ENCODE measurements at places on chromosomes 7 and 10.
A peak's percentile ranks its signal among the peaks of the same experiment; 100 is the strongest.

- DNase-seq, result peak; percentile 36
Measured at GRCh38 chr10:10247585-10247984, 770.1 kb upstream of the CELF2 start.

- peak; percentile 1 for DNase-seq
Measured at GRCh38 chr7:67566101-67566500, 569.5 kb downstream of the TYW1 start.

- no peak for DNase-seq
Measured at GRCh38 chr7:135717693-135718092, 10.3 kb downstream of the SLC13A4 start.

DNA sequence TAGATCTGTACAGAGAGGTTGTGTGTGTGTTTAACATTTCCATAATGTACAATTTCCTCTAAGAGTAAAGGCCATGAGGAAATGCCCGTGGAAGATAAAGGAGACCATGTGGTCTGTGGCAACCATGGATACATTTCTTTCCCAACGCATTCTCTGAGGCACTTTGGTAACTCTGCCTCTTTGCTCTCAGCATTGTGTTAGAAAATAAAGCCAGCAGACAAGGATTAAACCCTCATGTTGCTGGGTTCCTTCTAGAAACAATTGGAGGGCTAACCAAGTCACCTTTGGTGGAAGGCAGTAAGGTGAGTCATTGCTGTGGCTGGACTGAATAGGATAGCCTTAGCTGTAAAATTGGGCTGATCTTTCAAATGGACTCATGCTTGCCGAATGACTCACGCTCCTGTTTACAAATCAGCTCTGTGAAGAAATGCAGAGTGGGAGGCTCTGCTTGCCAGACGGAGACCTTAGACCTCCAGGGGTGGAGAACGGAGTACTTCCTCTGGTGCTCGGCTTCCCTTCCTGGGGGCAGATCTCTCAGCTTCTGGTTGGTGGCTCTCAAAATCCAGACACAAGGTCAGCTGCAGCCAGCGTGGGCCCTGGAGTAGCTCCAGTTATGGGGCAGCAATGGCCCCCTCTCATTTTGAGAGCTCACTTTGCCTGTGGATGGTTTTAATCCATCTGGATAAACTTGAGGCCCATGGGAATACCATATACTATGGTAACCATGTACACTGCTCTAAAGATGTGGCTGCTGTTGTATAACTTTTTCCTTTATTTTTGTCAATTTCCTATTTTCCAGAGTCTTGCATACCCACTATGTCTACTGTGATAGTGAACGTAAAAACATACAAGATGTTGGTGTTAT lies 137.3 kb downstream of the TCF7L2 start:
- DNase-seq, result peak; percentile 98

GRCh38 chr10:108789336-108789735 lies 1134.0 kb downstream of the XPNPEP1 start:
- no peak for DNase-seq

GRCh38 chr7:151175793-151176311 lies 8.4 kb upstream of the GBX1 start:
- no peak for DNase-seq

DNA sequence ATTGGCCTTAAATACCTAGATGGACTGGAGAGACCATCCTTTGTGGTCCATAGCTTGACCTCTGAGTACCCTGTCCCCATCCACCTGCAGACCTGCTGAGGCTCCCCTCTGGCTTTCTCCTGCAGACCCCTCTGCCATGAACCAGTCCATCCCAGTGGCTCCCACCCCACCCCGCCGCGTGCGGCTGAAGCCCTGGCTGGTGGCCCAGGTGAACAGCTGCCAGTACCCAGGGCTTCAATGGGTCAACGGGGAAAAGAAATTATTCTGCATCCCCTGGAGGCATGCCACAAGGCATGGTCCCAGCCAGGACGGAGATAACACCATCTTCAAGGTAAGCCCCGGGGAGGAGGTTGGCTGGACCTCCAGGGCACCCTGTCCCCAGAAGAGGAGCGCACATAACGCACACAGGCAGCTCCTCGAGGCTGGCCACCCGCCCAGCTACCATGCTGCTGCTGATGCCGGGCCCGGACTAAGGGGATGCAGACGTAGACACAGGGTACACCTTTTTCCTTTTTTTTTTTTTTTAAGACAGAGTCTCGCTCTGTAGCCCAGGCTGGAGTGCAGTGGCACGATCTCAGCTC lies 4.3 kb downstream of the IRF5 start:
- DNase-seq, result no peak

GRCh38 chr10:71066600-71066999 lies 145.8 kb upstream of the UNC5B start:
- no peak for DNase-seq

- no peak for DNase-seq
Measured at GRCh38 chr10:76675951-76676587, 961.5 kb downstream of the KCNMA1 start.

DNA sequence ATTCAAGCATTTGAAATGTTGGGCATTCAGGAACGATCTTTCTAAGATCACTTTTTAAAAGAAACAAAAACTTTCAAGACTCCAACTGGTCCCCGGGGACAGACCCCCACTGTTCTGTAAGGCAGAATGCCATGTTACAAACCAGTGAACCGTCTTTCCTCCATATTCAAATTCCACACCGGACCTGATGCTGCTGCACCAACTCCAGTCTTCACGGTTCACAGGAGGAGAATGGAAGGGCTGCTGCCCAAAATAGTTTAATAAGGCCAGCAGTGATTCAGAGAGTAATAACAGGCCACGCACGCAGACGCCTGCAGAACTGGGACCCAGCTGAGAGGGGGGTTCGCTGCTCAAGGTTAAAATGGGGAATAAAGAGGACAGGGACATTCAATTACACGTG lies 47.2 kb downstream of the OSBPL3 start:
- no peak for DNase-seq

DNA sequence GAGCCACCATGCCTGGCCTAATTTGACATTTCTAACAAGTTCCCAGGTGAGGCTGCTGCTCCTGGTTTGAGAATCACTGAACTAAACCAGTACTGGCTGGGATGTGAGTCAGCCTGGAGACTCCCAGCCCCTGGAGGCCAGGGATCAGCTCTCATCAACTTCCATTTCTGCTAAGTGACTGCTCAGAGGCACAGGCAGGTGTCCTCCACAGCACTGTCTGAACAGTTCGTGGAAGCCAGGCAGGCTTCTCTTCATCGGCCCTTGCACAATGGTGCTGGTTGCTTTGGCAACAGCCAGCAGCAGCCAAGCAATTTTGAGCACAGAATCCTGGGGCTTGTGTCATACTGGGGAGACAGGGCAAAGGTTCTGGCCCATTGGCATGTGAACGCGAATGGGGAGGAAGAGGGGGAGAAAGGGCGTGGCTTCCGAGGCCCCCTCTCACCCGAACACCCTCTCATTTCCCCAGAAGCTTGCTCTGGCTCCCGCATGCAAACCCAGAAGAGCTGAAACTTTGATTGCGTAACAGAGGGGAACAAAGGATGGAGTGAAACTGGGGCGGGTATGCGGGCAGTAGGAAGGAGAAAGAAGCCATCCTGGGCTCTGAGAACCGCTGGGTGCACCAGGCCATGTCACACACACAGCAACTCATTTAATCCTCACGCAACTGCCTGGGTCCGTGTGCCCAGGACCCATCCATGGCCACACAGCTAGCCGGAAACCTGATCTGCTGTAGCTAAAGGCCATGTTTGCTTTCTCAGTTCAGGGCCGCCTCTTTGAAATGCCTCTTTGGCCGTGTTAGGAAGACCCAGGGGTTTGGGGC lies 9.0 kb upstream of the POR start:
- peak; percentile 36 for DNase-seq

DNA sequence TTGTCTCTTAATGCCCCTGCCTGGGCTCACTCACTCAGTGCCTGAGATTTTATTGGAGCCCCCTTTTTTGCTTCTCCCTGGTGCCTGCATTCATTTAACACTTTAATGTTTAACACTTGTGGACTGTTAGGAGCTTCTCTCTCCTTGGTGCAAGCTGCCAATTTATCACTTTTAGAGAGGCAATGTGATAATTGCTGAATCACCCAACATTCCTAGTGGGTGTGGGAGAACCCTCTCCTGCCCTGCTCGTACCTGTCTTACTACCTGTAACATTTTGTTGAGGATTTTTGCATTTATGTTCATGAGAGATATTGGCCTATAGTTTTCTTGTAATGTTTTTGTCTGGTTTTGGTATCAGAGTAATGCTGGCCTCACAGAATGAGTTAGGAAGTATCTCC lies 13.2 kb downstream of the STAM start:
- DNase-seq, result no peak

- DNase-seq, result no peak
Measured at GRCh38 chr10:62131724-62132123, 136.9 kb downstream of the RTKN2 start.

GRCh38 chr10:8554574-8554973 lies 500.1 kb downstream of the GATA3 start:
- DNase-seq, result no peak

DNA sequence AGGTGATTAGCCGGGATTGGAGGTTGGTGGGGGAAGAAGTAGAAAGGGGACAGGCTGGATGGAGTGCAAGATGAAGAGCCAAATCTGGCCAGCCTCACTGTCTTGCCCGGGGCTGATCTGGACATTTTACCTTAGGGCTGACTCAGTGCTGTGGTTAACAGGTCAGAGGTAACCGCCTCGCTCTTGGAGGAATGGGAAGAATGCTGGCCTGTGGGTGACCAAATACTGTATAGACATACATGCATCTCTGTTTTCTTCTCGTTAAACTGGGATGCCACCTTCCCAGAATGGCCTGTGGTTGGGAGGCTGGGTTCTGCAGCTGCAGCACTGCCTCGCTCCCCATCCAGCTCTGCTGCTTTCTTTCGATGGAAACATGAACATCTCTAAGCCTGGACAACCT lies 120.0 kb downstream of the SEC23IP start:
- no peak for DNase-seq

DNA sequence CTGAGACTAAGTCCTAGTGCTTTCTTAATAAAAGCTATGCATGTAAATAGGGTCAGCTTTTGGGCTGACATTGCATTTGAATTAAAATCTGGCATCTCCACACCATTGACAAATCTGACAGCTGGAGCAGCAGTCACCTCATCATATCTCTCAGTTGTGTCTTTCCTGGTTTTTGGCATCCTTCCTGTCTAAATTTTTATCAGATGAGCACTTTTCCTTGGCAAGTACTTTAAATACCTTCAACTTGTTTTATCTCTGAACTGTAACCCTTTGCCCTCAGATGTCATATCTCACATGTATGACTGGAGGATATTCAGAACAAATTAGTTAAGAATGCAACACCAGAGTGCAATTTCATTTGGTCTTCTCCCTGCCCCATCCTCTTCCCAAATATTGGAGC lies 1066.2 kb downstream of the LRMDA start:
- DNase-seq, result peak; percentile 80

DNA sequence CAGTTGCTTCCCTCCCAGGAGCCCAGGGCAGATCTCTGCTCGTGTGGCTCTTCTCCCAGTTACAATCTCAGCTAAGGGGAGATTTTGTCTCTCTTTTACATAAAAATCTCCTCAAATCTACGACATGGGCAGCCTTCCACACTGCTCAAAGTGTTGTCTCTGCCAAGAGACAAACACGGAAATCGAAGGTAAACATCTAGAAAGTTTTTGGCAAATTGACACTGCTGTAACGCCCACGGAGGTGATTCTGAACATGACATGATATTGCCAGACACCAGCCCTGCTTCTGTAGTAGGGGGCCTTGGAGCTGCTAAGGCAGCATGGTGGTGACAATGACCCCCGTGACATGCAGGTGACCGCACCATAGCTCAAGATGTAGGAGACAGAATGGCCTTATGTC lies 128.3 kb downstream of the CCDC3 start:
- DNase-seq, result no peak

DNA sequence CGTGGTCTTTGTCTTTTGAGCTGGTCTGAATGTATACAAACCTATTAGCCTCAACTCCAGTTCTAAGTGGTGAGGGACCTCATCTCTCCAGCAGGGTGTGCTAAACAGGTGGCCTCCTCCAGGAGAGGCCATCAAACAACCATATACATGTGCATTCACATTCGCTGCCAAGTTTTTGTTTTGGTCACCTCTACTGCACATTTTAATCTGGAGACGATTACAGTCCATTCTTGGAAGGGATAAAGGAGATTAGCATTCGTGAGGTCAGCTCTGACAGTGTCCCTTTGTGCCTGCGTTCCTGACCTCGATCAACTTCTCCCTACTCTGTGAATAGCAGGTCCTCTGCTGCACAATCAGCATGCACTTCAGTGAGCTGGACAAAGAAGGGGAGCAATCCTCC lies 60.8 kb downstream of the RHOBTB1 start:
- DNase-seq, result no peak

DNA sequence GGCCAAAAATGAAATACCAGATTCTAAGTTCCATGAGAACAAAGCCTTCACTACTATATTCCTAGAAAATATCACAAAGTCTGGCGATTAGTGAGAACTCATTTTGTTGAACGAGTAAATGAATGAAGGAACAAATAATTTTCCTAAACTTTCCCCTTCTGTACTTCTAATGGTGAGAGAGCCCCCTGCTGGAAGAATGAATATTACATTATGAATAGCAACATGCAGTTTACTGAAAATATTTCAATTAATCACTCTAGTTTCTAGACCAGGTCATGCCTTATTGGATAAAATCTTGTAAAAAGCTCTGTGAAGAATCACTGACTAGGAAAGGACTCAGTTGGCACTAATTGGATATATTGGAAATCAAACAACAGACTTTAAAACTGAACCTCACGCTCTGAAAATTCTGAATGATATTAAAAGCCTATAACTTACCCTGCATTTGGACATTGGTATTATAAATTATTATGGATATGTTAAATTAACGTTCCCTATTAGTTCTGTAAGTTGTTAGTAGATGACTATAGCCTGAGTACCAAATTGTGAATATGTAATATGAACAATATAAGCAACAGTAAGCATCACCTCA lies 32.4 kb upstream of the MTPN start:
- DNase-seq, result peak; percentile 43

GRCh38 chr10:31754803-31755624 lies 173.6 kb downstream of the ARHGAP12 start:
- DNase-seq, result no peak

GRCh38 chr10:79982362-79982800 lies 33.5 kb upstream of the SFTPD start:
- DNase-seq, result no peak

DNA sequence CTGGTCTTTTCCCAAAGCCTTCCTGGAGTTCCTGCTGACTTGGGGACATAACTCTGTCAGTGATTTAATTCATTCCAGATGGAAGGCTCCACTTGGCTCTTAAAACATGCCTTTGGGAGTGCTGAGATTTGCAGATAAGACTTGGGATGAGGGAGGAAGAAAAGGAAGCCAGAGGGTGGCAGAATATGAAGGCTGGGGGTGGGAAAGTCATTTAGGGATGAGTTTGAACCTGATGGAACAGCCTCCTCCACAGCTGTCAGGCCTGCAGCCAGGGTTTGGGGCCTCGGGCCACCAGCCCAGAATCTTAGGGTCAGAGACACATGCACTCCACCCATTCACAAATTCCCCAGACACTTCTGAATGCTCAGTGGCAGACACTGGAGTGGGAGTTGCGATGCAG lies 28.4 kb upstream of the EIF5AL1 start:
- peak; percentile 93 for DNase-seq

All from fibroblast of skin of abdomen (primary cell).